ENCODE measurements at places on chromosomes 2 and 18. TPM values are rescaled to one million over a fixed set of nuclear protein-coding genes. Genes with fewer than 3 reads are reported as not detected.
A peak's percentile ranks its signal among the peaks of the same experiment; 100 is the strongest.

FOSL2 gene
- 75.3 TPM for total RNA-seq

RFTN2 gene
- total RNA-seq: 2.0 TPM

SFTPB gene
- total RNA-seq: not detected

GRCh38 chr2:197152451-197153228, 157.9 kb downstream of the ANKRD44 start:
- DNase-seq: no peak
- H3K36me3 ChIP-seq: no peaks in the 10 kb centered on the region
- no peaks in the 10 kb centered on the region for H3K27me3 ChIP-seq
- H3K4me1 ChIP-seq: no peaks in the 10 kb centered on the region
- no peak overlapping the region for H3K4me3 ChIP-seq

- no peak overlapping the region for H3K4me3 ChIP-seq
- H3K27ac ChIP-seq: peak overlapping the region; percentile 55
- H3K36me3 ChIP-seq: no peaks in the 10 kb centered on the region
These were observed 23.7 kb upstream of the CD28 start for GRCh38 chr2:203682688-203683130.

DNA sequence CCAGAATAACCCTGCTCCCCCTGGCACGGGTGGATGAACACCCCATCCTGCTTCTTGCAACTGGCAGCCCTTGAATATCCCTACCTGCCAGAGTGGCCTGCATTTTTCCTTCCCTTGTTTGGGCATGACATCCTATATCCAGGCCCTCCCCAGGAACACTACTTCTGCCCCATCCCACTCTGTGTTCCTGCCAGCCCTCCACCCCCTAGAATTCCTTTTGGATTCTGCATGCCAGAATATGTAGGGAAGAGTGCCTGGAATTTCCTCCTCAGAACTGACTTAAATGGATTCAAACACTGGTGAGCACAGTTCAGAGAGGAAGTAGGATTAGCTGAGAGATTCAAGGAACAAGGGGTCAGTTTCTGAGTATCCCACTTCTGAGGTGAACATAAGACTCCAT, 123.5 kb upstream of the PELI1 start:
- no peak overlapping the region for H3K4me3 ChIP-seq
- peak overlapping the region; percentile 52 for H3K27ac ChIP-seq
- no peaks in the 10 kb centered on the region for H3K36me3 ChIP-seq

- H3K27me3 ChIP-seq: no peaks in the 10 kb centered on the region
- no peak for DNase-seq
- H3K4me3 ChIP-seq: no peak overlapping the region
- no peaks in the 10 kb centered on the region for H3K4me1 ChIP-seq
- no peaks in the 10 kb centered on the region for H3K36me3 ChIP-seq
- no peak overlapping the region for H3K27ac ChIP-seq
These were observed 136.3 kb downstream of the ZEB2 start for GRCh38 chr2:144383571-144384100.
